RPMI7951 (cell line): ENCODE measurements at places on chromosomes 5 and 9. TPM values are rescaled to one million over a fixed set of nuclear protein-coding genes. Genes with fewer than 3 reads are reported as not detected.

DNA sequence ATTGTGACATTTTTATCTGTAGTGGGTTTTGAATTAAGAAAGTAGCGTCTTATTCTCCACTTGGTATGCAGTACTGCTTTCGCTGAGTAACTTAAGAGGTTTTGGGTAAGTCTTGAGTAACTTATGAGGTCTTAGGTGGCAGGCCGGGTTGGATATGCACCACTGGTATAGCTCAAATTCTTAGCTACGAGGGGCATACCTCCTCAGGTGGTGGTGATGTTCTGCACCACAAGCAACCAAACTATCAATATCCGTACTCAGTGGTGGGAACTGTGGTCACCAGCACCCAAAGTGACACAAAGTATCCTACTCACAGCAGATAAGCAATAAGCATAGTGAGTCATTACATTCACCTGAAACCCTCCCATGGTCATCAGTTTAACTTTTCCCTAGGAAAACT lies 13.7 kb downstream of the SMC2 start:
- no peak for DNase-seq

- DNase-seq, result no peak
Measured at GRCh38 chr9:99607842-99608448, 213.7 kb upstream of the NR4A3 start.

- DNase-seq, result no peak
Measured at GRCh38 chr5:120260651-120261050, 203.4 kb upstream of the PRR16 start.

DNA sequence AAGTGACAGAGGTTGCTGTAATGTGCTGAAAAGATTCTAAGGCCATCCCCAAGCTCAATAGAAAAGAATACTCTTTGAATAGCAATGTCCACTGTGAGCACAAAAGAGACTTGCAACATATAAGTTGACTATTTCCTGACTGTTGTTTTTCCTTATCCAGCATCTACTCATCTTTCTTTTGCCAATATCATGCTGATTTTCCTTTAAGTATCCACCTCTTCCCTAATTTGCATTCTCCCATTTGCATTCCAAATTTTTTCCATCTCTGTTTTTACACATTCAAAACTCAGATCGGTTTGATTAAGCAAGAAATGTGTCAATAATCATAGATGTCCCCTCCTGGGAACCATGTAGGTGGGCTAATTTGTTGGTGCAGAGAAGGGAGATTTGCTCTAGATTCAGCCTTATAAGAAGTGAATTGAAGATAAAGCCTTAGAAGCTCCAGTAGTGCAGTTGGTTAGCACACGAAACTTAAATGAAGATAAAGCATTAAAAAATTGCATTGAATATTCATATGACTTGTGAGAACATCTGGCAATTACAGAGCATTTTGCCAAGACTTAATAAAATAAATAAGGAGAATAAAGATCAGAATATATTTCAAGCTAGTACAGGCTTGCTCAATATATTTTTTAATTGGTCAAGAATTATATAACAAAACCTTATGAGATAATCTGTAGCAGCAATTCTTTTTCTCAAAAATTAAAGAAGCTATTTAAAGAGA lies 267.6 kb downstream of the TMEM167A start:
- DNase-seq, result no peak

- peak; percentile 87 for DNase-seq
Measured at GRCh38 chr5:150066901-150067396, 19.4 kb downstream of the CSF1R start.

- no peak for DNase-seq
Measured at GRCh38 chr9:101711330-101711941, 27.0 kb downstream of the GRIN3A start.

DNA sequence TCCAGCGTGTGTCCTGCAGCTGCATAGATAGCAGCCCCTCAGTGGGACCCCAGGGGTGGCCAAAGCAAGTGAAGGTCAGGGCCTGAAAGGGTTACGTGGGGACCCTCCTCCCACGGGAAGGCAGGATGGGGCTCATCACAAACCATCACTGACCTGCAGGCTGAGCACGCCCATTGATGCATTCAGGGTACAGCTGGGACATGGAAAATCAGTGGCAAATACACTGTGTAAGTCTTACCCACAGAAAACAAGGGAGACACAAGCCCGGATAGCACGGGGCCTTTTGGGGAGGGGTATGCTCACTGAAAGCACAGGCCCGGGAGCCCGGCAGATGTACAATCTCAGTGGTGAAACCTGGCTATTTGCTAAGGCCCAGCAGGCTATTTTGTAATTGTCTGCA lies 49.1 kb downstream of the SEMA4D start:
- no peak for DNase-seq

- peak; percentile 29 for DNase-seq
Measured at GRCh38 chr5:43555895-43556606, 826 bp downstream of the PAIP1 start.

SPRY4 gene
- 23.7 TPM in 2 replicates for total RNA-seq

TICAM2 gene
- total RNA-seq, result 6.4 and 11.7 TPM in 2 replicates

TSLP gene
- not detected in 2 replicates for total RNA-seq

CDC37L1 gene
- 11.8 and 15.0 TPM in 2 replicates for total RNA-seq

PKD2L2 gene
- total RNA-seq, result not detected in 2 replicates
